NCI-H1105 treated with DMSO at 0.1 percent for 48 hours (cell line): ENCODE measurements at places on chromosomes 4 and X.

DNA sequence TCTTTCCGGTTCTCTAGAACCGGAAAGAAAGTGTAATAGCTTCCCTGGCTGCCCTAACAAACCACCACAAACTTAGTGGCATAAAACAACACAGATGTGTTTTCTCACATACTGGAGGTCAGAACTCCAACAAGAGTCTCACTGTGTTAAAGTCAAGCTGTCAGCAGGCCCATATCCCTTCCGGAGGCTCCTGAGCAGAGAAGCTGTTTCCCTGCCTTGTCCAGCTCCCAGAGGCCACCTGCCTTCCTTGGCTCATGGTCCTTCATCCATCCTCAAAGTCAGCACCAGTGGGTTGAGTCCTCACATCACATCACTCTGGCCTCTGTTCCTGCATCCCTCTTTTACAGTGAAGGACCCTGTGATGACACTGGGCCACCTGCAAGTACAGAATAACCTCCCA, 49.8 kb upstream of the HMX1 start:
- DNase-seq, result no peak

DNA sequence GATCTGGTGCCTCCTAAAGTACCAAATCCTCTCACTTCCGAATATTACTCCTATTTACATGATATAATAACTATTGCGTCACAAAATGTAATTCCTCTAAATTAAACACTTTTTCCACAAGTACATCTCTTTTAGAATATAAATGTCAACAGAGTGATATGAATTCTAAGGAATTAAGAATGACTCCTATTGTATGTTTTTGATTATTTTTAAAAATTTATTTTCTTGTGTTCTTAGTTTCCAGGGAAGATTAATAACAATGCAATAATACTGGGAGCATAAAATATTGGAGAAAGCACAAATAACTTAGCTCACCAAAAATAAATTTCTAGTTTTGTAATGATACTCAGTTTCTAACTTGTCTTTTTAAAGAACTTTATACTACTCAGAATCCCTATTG, 184.9 kb downstream of the PCDH18 start:
- DNase-seq, result no peak

- DNase-seq, result no peak
Observed at GRCh38 chr4:108940149-108940548, 177.3 kb upstream of the ETNPPL start.

DNA sequence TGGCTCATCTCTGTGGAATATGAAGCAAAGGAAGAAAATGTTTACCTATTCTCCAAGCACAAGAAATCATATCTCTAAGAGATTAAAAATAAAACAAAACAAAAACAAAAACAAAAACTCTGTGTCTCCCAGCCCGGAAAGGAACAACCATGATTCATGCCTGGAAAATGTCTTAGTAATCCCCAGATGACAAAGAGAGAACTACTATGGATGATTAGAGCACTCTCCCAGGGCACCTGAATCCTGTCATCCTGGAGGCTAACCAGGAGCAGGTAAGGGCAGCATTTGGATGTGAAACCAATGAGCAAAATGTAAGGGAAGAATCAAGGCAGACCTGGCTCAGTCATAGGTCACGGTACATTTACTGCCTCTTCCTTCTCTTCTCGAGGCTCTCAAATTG, 1.7 kb upstream of the AKAP4 start:
- DNase-seq, result no peak
